ENCODE measurements at places on chromosomes 1 and 21.
A peak's percentile ranks its signal among the peaks of the same experiment; 100 is the strongest.

GRCh38 chr1:81666586-81666985 is 134.1 kb upstream of the ADGRL2 start:
- DNase-seq, result no peak

DNA sequence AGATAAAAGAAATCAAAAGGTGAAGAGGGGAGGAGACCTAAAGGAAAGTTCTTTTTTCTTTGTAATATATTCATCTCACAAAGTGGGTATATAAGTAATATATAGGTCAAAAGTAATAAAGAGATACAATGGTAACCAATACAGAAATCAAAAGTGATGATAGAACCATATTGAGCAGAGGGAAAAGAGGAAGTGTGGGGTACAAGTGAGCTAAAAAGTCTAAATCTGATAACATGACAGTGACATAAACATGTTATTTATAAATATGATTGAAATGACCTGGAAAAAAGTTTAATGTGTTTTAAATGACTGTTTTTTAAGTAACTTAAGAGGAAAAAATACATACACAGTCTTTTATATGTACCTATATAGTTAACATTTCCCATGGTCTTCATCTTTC is 70.5 kb downstream of the MRPL39 start:
- DNase-seq, result no peak

GRCh38 chr1:89943846-89944781 is 50.8 kb upstream of the ZNF326 start:
- no peak for DNase-seq

- no peak for DNase-seq
Measured at GRCh38 chr1:172108161-172108893, 267.0 kb downstream of the DNM3 start.

- DNase-seq, result no peak
Measured at GRCh38 chr1:175000697-175001187, 995 bp downstream of the CACYBP start.

DNA sequence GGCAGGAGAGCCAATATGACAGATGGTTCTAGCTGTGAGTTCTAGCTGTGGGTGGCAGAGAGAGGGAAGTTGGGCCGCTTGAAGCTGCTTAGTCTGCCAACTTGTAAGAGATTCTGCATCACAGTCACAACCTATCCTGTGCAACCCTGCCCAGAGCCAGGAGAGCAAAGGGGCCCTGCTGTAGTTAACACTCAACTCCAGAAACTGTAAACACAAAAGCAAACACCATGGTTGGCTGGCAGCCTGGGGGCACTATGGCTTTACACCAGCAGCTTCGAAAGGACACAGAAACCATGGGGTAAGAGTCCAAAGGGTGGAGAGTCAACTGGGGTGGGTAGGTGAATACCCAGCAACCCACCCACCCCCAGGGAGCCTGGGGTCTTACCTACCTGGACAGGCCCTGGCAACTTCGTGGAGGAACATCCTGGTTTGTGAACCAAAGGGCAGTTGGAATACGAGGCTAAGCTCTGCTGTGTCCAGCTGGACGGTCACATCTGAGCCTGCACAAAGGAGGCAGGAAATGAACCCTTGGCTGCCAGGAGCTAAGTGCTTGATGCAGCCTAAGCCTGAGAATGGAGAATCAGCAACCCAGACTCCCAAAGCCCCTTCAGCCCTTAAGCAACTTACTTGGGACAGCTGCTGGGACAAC is 6.4 kb downstream of the INPP5B start:
- DNase-seq, result no peak

- DNase-seq, result no peak
Measured at GRCh38 chr1:222009105-222009730, 267.3 kb upstream of the DUSP10 start.

DNA sequence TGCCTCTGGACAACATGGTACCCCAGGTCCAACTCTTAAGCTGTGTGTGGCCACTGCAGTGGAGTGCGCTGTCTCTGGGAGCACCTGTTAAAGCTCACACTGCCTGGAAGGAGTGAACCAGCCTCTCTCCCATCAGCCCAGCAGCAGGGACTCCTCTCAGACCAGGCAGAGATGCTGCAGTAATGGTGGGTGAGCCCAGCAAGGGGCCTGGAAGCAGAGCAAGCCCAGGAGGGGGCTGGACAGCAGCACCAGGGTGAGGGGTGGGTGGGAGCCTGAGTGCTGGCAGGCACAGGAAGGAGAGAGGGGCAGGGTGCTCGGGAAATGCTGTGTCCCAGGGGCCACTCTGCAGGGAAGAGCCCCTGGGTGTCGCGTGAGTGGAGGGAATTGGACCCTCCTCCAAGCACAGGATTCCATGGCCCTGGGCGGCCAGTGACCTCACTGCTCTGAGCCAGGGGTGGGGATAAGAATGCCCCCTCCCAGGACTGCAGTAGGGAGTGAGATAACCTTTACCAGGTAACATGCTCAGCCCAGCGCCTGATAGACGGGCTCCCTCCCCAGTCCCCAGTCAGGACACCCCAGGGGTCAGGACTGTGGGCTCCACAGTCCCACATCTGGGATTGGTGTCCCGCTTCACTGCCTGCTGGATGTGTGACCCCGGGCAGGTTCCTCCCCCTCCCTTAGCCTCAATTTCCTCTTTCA is 313.1 kb downstream of the MATN1 start:
- DNase-seq, result no peak

- DNase-seq, result no peak
Measured at GRCh38 chr1:234779160-234779538, 169.2 kb upstream of the IRF2BP2 start.

DNA sequence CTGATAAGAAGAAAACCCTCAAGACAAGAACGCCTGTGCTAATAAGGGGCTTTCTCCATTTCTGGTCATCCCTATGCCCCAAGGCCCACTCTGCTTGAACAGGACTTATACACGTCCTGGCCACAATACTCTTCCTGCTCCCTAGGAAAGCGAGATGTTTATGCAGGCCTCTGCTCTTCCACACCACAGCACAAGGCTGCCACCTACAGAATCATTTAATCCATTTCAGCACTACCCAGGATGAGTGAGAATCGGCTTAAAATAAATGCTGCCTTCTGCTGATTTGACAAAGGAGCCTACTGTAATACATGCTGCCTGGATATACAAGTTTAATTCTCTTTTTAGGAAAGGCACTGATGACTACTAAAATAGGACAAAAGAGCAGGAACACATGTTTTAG is 29.4 kb downstream of the FRRS1 start:
- peak; percentile 51 for DNase-seq

DNA sequence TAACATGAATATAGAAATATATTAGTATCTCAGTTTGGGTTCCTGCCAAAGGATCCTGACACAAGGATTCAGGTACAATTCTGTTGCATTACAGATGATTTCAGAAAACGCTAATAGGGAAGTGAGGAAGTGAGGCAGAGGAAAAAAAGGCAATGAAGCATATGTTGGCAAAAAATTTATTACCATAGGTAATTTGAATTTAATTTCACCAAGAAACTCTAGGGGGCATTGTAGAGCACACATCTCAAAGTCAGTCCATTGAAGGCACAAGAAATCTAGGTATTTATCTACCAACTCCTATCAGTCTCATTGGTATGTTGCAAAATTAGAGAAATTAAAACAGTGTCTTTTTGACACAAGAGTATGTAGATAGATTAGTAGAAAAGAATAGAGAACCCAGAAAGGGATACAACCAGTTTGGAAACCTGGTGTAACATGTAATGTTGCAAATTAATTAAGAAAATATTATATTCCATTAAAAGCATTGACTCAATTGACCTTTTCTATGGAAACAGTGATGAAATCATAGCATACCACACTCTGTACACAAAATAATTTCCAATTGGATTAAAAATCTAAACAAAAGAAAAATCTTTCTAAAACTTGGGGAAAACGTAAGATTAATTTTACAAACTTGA is 104.9 kb upstream of the SNX7 start:
- no peak for DNase-seq

GRCh38 chr1:2548068-2548589 is 8.0 kb upstream of the TNFRSF14 start:
- DNase-seq, result no peak

DNA sequence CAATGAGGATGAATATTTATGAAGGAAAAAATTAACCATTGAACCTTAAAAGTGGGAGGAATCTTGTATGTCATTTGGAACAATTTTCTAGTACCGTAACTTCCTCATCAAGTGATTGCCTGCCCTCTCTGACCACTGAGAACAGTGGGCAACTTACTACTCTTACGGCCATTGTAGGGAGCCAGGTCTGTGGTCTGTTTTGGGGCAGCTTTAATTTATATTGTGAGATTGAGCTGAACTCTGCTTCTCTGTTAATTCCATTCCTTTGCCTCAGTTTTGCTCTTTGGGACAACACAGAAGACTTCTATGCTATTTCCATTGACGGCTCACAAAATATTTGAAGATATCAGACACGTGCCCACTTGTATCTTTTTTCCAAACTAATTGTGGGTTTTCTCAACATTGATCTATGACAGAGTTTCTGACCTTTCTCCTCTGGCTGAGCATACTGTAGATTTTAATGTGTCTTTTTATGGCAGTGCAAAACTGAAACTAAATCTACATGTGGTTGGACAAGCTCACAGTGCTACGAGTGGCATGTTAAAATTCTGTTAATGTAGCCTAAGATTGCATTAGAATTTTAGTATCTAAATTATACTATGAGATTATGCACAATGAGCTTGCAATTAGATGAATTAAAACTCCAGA is 27.8 kb upstream of the ZNF281 start:
- DNase-seq, result no peak

GRCh38 chr1:220841293-220841692 is 38.0 kb upstream of the HLX start:
- no peak for DNase-seq

DNA sequence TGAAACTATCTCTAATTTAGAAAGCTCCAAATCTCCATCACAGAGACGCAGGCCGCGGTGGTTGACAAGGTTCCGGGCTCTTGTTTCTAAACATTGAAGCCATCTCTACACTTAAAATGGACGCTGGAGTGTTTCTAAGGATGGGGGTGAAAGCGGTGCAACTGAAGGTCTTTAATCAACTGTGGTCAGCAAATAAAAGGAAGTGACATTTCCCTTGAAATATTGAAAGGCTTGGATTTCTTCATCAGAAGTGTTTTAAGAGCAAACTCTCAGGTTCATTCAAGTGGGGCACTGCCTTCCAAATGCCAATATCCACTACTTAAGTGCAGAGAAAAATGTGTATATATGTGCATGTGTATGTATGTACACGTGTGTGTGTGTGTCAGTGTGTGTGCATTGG is 117.3 kb downstream of the KAZN start:
- DNase-seq, result no peak

GRCh38 chr1:207913951-207914350 is 3.0 kb upstream of the CD34 start:
- no peak for DNase-seq

DNA sequence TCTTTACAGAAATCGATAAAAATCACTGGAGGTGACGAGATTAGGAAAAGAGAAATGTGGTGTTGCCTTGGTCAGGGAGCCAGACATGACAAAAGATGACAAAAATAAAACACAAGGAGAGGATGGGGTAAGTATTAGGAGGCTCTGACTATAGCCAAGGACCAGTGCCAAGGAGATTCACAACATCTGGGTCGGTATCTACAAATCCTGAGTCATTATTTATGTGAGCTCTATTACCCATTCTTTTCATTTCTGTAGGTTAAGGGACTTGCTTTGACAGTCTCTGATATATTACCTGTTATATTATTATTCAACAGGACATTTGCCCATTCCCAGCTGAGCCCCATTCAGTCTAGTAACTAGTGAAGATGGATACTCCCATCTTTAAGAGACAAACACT is 120.8 kb downstream of the TYW3 start:
- DNase-seq, result no peak

- no peak for DNase-seq
Measured at GRCh38 chr1:15045123-15045522, 108.4 kb upstream of the TMEM51 start.
